Cardiac septum (tissue), 1 donor: ENCODE measurements at places on chromosomes 7 and 10. TPM values are rescaled to one million over a fixed set of nuclear protein-coding genes. Genes with fewer than 3 reads are reported as not detected.

Gene NUTM2B
- total RNA-seq = 1.3 TPM

Gene ELFN1
- total RNA-seq = 7.4 TPM

Gene SPDYE8
- total RNA-seq = not detected

DNA sequence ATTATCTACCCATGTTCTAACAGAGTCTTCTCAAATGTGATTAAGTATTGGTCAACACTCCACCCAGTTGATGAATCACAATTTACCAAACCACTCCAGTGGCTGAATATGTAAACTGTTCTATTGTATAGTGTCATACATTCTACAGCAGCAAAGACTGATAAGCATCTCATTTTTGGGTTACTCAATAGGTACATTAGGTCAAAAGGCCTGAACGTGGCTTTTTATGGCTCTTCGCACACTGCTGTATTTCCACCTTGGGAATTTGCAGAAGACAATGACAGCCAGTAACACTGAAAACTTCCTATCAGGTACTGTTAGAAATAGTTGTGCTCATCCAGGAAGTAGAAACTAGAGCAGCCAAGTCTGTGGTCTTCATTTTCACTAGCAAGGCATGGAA is 166.9 kb downstream of the GLI3 start:
- DNase-seq = no peak

GRCh38 chr10:26739071-26739631 is 41.6 kb downstream of the PDSS1 start:
- no peak for DNase-seq

DNA sequence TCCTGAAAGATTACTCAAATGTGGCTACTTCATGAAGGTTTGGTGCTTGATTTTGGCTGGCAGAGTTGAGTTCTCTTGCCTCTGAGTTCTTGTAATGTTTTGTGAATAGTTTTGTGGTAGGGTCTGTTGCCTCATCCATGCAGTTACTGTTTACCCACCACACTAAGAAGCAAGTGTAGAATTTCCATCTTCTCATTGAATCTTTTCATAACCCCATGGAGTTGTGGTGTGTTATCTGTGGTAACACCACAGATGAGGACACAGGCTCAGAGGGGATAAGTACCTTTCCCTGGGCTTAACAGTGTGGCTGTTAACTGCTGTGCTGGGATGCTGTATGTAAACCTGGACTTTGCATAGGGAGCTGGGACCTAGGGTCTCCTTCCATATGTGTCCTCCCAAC is 186.3 kb downstream of the CAMK1D start:
- DNase-seq = no peak

- DNase-seq = no peak
These were observed 146.6 kb upstream of the RNF32 start for GRCh38 chr7:156493942-156494341.
